ENCODE measurements at places on chromosomes 2 and 18. TPM values are rescaled to one million over a fixed set of nuclear protein-coding genes. Genes with fewer than 3 reads are reported as not detected.

DARS1 gene
- total RNA-seq: 64.9 TPM

- H3K36me3 ChIP-seq: peaks cover 52% of the 10 kb centered on the region
- H3K4me3 ChIP-seq: no peak overlapping the region
- no peak overlapping the region for H3K27ac ChIP-seq
- DNase-seq: no peak
- H3K4me1 ChIP-seq: no peaks in the 10 kb centered on the region
- H3K27me3 ChIP-seq: no peaks in the 10 kb centered on the region
Observed at GRCh38 chr18:58501066-58501896, 127.6 kb downstream of the ALPK2 start.

DNA sequence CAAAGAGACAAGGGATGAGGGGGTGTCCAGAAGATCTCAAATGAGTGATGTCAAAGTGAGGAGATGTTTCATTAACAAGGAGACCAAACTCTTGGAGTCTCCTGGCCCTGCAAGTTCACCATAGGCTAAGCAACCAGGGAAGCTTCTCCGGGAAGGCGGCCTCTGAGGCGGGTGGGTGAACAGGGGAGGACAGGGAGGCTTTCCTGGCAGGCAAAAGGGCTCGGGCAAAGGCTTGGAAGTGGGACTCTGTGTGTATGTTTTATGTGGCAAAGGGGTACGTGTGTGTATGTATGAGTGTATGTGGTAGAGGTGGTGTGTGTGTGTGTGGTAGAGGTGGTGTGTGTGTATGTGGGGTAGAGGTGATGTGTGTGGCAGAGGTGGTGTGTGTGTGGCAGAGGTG lies 163.9 kb downstream of the DYSF start:
- H3K36me3 ChIP-seq: peaks cover 24% of the 10 kb centered on the region
- H3K4me3 ChIP-seq: no peak overlapping the region
- H3K27ac ChIP-seq: no peak overlapping the region

DNA sequence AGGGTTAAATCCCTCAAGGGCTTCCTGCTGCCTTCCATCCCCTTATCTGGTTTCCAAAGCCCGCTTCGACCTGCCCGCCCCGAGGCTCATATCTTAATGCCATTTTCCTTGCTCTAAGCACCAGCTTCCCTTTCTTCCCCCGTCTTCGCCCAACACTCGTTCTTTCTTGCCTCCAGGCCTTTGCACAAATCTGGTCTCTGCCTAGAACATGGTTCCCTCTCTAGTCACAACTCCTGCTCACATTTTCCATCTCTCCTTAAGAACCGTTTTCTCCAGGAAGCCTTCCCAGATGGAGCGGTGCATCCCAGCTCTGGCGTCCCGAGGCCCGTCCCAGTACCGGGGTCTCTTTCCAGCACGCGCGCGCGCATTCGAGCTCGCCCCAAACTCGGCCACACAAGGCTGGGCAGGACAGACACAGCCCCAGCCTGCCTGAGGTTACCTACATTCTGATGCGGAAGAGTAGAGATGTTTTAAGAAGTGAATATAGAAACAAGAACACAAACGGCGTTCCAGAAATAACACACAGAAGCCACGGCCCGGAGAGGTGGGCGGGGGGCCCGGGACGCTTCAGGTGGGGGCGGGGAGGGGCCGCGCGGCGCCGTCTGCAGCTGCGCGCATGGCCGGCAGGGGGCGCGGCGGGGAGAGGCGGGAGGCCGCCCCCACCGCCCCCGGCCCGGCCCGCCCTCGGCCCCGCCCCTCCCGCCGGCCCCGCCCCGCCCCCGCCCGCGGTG lies at the start of gene DGKD:
Gene DGKD, plus strand, starts transcription at position 726 of the 731 bp plus-strand sequence. CDS start 25 bp downstream, outside the sequence.
- H3K27me3 ChIP-seq: no peaks in the 10 kb centered on the region
- peaks cover 45% of the 10 kb centered on the region for H3K4me1 ChIP-seq
- DNase-seq: peak; percentile 82
- H3K27ac ChIP-seq: peak within 1 kb of the TSS; percentile 72

GRCh38 chr2:33106115-33106514 lies 159.4 kb downstream of the LTBP1 start:
- H3K27me3 ChIP-seq: no peaks in the 10 kb centered on the region
- no peak for DNase-seq
- H3K36me3 ChIP-seq: no peaks in the 10 kb centered on the region
- no peak overlapping the region for H3K4me3 ChIP-seq

NCKAP1 gene
- total RNA-seq: 196 TPM

GNLY gene
- 0.58 TPM for total RNA-seq

DSG2 gene
- total RNA-seq: 1.6 TPM
